ENCODE measurements at places on chromosomes 12 and 14.

DNA sequence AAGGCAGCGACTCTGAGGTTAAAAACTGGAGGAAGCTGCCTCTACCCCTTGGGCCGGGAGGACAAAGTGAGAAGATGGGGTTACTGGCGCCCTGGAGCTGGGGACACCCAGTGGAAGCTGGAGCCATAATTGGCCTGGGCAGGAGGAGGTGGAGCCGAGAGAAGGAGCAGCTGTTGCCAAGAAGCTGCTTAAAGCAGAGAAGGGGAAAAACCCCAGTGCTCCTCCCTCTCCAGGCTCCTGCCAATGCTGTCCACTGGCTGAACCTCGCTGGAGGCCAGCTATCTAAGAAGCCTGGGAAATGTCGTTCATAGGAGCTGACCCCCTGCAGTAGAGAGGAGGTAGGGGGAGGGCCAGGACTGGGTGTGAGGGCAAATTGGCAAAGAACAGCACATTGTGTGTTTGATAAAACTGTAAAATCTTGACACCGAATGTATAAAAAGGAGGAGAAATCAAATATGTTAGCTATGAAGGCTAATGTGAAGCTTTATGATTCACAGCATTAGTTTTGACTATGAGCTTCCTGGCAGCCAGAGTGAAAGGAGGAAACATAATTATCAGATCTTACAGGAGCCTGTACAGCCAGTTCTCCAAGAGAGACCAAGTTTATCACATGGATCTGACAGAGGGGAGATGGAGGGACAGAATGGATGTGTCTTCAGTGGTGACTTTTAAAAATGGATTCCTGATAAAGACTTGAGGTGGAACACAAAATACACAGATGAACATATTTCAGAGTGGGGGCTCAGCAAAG, 9.5 kb downstream of the HHIPL1 start:
- DNase-seq: peak; percentile 43

GRCh38 chr14:39025810-39026627, 77.0 kb downstream of the SEC23A start:
- DNase-seq: no peak

DNA sequence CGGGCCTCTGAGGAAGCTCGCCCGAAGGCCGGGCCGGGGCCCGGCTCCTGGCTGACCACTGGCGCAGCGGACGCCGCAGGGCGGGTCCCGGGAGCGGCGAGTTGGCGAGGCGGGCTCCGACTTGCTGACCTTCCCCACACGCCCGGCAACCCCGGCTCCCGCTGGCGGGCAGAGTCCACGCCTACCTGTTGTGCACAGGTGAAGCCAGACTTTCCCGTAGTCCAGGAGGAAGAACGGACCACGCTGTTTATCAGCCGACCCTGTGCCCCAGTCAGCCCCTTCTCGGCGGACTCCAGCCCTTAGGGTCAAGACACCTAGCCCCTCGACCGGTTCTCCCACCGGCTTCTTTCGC, 407 bp downstream of the HEATR5A start:
- DNase-seq: peak; percentile 58

- DNase-seq: no peak
Measured at GRCh38 chr14:65095633-65096205, 6.6 kb downstream of the MAX start.

DNA sequence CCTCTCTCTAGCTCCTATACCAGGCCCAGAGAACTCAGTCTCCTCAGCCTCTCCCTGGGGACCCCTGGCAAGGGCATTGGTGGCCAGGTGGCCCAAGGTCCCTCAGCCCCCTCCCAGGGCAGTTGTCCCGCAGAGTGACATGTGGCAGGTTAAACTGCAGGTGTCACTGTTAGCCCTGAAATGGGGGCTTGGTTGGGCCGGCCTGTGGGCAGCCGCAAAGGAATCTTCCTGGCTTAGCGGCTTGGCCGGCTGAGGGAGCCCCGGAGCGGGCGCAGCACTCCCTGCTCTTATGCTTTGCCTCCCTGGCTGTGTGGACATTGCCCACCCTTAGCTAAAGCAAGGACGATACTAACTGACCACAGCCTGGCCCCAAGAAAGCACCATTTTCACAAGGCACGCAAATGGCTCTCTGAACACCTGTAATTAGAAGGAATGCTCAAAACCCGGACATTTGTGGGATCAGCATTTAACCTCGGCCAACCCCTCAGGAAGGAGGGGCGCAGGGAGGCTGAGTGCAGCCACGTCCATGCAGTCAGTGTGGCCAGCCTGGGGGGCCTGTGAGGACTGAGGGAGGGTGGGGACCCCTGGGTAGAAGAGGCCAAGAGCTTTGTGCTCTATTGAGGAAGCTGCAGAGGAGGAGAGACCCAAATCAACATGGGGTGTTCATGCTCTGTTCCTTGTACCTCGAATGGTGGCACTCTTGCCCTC, 82.2 kb downstream of the PAPOLA start:
- DNase-seq: peak; percentile 29

- no peak for DNase-seq
Measured at GRCh38 chr12:131684015-131684725, 26.7 kb upstream of the SFSWAP start.

DNA sequence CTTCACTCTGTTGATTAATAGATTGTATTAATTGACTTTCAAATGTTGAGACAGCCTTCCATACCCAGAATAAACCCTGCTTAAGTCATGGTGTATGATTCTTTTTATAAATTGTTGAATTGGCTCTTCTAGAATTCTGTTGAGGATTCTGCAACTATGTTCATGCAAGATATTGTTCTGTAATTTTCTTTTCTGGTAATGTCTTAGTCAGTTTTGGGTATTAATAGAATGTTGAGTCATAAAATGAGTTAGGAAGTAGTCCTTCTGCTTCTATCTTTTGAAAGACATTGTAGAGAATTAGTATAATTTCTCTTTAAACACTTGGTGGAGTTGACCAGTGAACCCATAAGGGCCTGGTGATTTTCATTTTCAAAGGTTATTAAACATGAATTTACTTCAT, 958.9 kb downstream of the LRFN5 start:
- no peak for DNase-seq

DNA sequence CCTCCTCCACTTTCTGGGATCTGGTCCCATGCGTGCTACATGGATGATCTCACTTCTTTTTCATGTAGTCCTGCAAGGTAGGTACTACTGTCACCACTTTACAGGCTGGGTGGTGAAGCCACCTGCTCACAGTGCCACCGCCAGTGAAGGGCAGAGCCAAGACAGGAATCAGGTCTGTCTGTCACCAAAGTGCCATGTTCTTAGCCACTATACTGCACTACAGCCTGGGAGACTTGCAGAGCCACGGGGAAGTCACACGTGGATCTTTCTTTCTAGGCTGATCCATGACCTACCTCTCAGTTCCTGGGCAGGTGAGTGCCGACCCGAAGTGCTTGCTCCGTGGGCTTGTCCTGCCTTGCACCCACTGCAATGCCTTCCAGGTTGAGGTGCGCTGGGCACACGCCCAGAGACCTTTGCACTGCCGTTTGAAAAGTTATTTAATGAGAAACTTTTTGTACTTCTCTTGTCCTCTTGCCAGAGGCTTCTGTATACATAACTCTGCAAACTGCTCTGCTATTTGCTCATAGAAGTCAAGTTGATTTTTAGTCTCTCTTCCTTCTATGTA, 19.7 kb upstream of the CLMN start:
- DNase-seq: no peak

DNA sequence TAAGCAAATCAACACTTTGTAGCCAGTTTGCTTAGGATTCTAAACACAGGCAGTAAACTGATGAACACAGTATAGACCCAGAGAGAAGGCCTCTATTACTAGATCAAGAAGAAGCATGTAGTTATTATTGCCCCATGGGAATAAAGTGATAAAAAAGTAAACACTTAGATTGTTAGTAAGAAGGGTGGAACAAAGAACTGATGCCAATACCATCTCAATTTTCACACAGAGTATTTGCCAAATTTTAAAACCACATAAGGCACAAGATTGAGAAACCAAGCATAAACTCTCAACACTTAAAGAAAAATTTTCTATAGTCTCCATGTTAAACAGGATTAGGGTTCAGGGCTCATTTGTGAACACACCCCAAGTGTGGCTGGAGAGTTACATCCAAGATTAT, 77.0 kb upstream of the SYT1 start:
- DNase-seq: no peak

DNA sequence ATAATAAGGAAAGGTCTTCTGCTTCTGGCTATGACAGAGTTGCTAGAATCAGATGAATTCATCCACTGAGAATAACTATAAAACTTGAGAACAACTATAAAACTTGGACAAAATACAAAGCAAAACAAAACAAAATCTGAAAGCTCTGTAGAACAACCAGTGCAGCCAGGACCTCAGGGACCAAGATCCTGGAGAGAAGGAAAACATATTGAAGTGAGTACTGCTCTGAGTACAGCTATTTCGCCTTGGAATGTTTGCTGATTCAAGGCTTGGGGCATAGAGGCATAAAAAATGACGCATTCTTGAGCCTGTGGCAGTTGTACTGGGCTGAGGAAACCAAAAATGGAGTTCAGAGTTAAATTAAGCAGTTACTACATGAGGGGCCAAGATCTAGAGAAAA, 21.7 kb downstream of the FOXA1 start:
- no peak for DNase-seq

DNA sequence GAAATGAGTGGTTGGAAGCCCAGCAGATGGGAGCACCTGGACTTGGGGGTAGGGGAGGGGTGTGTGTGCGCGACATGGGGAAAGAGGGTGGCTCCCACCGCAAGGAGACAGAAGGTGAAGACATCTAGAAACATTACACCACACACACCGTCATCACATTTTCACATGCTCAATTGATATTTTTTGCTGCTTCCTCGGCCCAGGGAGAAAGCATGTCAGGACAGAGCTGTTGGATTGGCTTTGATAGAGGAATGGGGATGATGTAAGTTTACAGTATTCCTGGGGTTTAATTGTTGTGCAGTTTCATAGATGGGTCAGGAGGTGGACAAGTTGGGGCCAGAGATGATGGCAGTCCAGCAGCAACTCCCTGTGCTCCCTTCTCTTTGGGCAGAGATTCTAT, 9.2 kb downstream of the GABARAPL1 start:
- DNase-seq: peak; percentile 81

DNA sequence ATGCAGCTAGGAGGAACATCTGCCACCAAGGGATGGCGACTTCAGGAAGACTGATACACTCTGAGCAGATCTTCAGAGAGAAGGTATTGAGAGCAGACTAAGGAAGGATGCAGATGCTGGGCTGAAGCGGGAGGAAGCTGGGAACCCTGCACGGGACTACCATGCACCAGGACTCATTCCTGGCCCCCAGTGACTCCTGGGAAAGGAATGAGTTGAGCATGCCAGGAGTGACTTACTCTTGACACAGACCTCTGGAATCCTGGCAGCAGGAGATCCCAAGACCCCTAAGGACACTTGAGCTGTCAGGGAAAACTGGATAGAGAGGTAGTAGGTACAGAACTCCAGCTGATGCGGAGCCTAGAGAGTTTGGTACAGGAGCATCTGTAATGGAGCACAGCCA, 336.1 kb downstream of the RPS29 start:
- no peak for DNase-seq

GRCh38 chr12:126998747-126999285, 1268.2 kb upstream of the TMEM132C start:
- no peak for DNase-seq

DNA sequence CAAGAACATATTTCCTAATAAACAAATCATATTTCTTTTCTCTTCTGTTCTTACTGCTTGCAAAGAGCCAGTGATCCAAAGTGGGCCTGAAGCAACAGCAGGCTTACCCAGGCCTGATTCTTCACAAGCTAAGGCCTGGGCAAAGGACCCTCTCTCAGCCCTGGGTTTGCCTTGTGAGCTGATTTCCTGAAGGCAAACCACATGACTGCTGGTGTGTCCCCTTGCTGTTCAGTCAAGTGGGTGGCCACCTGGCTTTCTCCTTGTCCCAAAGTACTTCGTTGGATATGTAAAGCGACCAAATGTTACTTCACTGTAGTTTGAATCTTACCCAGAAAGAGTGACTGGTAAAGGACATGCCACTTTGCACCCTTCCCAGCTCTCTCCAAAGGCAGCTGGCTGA, 392.9 kb downstream of the ZFP36L1 start:
- DNase-seq: no peak

- DNase-seq: peak; percentile 56
Measured at GRCh38 chr14:36129181-36129580, 47.3 kb downstream of the PTCSC3 start.

DNA sequence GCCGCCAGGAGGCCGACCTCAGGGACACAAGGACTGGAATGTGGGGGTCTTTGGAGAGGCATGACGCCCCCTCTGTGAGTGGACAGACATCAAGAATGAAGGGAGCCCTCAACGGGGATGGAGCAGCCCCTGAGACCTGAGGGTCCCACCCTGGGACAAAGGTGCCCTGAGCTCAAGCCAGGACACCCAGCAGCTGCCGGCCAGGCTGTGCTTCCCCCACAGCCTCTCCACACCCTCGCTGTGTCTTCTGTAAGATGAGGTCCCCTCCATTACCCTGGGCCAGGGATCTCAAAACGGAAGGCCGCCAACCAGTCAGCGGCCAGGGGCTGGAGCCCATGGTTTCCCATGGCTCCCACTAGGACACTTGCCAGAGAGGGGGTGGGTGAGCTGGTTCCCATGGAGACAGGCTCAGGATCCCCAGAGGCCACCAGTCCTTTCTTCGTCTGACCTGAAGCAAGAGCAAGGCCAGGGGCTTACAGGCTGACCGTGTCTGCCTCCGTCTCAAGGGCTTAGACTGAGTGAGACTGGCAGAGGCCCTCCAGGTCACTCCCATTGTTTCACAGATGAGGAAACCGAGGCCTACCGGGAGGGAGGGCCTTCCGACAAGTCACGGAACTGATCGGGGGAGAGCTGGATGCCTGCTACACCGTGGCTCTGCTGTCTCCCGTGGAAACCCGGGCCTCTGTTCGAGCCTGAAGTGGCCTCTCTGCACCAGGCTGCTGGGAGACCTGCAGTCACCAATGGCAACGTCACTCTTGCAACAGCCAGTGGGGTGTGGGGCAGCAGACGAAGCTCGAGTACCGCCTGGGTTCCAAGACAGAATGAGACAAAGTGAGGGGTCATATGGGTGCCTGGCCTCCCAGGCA, 91.7 kb upstream of the DIO3 start:
- DNase-seq: no peak

GRCh38 chr12:20810487-20810886, at the start of gene SLCO1B3:
SLCO1B3 (plus strand) TSS chr12:20810705; CDS start chr12:20815739, 5,034 bp downstream.
- no peak for DNase-seq

- DNase-seq: no peak
Measured at GRCh38 chr14:38143659-38144505, 63.8 kb upstream of the SSTR1 start.

DNA sequence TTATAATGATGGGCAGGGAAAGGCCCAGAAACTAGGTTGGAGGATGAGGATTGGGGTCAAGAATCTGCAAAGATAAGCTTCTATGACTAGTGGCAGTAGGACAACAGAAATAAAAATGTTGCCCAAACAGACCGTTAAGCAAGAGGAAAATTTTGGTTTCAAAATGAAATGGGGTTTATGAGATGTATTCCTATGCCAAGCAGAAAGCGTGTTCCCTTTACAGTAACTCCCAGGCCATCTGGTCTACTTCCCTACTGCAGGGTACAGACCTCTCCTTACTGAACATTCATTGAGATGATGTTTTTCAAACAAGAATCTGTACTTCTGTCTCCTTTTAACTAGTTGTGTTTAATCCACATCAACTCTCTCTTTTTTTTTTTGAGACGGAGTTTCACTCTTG, 20.4 kb upstream of the TMEM229B start:
- DNase-seq: no peak
